ENCODE measurements at places on chromosomes 1 and 21.

- no peak for DNase-seq
These were observed 100.2 kb downstream of the GTF2B start for GRCh38 chr1:88791192-88791591.

- DNase-seq, result no peak
These were observed 320.7 kb downstream of the AJAP1 start for GRCh38 chr1:4974981-4975685.

GRCh38 chr21:14752345-14752909, 206.3 kb upstream of the SAMSN1 start:
- DNase-seq, result no peak

GRCh38 chr1:221035662-221036153, 156.5 kb downstream of the HLX start:
- no peak for DNase-seq

DNA sequence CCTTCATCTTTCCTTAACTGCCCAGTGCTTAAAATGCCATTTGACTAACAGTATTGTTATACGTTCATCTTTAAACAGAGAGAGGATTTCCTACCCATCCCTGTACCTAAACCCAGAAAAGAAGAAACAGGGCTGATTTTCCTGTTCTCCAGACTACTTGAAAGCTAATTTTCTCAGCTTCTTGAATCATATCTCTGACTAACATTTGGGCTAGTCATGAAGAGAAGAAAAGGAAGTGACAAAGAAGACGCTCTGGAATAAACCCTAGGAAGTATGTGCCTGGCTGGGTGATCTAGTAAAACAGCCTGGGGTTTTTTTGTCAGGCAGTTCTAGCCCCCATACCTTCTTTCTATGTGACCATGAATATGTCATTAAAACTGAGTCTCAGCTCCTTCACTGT, 44.8 kb upstream of the SGIP1 start:
- DNase-seq, result no peak

DNA sequence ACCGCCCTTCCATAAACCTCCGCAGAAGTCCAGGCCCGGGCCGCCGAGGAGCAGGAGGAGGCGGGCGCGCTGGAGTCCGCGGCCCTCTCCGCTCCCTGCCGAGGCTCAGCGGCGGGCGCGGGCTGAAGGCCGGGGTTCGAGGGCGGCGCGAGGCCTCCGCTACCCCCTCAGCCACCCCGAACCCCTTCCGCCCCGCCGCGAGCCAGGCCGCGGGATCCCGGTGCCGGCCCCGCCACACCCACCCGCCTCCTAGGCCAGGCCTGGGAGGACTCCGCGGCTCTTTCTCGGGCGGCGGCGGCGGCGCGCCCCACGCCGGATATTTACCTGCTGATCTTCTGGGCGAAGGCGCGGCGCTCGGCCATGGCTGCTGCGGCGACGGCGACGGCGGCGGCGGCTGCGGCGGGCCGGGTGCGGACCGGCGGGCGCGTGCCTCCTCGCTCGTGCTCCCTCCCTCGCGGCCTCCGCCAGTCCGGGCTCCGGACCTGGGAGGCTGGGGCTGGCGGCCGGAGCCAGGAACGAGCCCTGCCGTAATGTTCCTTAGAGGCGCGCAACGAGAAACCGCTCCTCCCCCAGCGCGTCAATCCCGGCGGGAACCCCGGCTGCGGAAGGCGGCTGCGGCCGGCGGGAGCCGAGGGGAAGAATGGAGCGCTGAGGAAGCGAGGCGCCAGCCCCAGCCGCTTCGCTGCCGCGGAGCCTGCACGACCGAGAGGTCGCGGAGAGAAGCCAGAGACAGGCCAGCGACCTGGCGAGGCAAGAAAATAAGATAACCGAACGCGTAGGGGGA, at the start of gene DOCK7:
Gene DOCK7, minus strand, starts transcription at position 484 of the 784 bp plus-strand sequence. Its CDS starts 122 bp downstream, at position 362.
- DNase-seq, result peak; percentile 26

GRCh38 chr1:235019961-235020360, 108.7 kb downstream of the TOMM20 start:
- DNase-seq, result no peak

DNA sequence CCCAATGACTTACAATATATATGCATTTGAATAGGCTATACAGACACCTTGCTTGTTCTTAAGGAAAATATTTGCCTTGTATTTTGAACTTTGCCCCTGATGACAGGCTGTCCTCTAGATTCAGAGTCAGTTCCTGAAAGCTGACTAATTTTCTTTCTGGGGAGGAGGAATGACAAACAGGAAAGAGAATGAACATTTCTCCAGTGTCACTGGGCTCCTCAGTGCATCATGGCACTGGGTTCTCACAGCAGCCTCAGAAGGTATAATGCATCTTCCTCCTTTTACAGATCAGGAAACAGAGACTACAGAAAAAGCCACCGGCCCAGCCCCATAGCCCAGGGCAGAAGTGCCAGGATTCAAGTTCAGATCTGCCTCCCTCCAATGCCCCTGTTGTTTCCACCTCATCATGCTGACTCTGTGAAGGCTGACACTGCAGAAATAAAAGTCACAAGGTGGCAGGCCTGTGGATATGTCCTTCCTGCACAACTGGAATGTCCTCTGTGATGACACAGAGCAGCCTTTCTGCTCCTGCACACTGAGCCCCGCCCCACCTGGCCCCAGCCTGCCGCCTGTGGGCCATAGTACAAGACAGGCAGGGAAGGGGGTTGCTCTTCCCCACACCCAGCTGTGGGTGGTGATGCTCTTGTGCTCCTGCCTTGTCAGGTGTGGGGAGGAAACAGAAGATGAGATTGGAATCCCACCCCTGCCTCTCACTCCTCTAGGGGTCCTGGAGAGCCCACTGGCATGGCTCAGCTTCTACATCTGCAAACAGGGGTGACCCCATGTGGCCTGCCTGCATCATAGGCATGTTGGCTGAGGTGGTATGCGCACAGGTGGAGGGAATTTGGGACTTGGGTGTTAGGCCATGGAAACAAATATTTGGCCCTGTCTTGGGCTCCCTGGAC, 6.4 kb downstream of the TTC22 start:
- DNase-seq, result no peak

DNA sequence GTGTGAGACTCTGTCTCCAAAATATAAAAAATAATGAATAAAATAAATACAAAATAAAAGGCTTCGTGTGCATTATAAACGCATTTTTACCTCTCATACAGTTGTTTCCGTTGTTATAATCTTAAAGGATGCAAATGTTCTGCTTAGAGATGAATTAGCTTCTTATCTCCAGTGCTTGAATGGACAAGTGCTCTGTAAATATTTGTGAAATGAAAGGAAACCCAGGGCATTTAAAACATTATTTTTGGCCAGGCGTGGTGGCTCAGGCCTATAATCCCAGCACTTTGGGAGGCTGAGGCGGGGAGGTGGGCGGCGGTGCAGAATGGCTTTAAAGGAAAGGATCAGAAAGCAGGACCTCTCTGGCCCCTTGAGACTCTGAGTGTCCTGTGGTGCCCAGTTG, 94.5 kb downstream of the HUNK start:
- no peak for DNase-seq

DNA sequence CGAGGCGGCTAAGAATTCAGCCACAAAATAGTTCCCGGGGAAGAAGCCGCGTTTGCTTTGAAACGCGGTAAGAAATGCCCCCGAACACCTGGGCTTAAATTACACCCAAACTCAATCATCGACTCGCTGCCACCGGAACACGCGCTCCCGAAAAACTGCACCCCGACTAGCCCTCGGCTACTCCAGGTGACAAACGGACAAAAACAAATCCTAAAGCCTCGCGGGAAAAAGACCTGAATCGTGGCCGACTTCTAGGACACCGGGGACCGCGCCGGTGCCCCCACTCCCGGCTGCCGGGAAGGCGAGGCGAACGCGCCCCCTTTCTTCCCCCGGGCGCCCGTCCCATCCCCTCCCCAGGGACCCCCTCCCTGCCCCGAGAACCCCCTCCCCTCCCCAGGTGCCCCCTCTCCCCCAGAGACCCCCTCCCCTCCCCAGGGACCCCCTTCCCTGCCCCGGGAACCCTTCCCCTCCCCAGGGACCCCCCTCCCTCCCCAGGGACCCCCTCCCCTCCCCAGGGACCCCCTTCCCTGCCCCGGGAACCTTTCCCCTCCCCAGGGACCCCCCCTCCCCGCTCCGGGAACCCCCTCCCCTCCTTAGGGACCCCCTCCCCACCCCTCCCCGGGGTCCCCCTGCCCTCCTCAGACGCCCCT, 628 bp downstream of the C1orf159 start:
- DNase-seq, result no peak

DNA sequence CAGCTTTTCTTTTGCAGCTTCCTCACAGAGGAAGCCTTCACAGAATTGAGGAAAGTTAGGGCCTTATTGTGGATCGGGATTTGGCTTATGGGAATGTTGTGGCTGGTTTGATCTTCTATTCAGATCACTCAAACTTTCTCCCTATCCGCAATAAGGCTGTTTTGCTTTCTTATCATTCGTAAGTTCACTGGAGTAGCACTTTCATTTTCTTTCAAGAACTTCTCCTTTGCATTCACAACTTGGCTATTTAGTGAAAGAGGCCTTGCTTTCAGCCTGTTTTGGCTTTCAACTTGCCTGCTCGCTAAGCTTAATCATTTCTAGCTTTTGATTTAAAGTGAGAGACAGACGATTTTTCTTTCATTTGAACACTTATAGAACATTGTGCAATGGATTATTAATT, 181.9 kb upstream of the B3GALT2 start:
- no peak for DNase-seq

DNA sequence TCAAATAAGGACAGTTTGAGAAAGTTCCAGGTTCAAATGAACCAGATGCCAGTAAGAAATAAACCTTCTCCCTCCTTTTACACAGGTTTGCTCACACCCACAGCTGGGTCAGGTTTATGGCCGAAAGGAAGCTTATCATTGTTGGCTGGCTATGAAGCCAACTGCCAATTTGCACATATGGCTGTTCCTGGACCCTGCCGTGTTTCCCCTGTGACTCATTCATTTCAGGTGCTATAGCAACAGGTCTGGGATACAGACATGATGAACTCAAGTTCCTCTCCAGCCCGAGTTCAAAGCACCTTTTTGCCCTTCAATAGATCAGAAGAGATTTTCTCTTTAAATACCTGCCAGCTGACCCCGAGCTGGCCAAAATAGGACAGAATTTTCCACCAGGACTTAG, 134.4 kb upstream of the SMYD2 start:
- DNase-seq, result peak; percentile 69

- DNase-seq, result no peak
These were observed 5.8 kb upstream of the RERE start for GRCh38 chr1:8823295-8823664.

DNA sequence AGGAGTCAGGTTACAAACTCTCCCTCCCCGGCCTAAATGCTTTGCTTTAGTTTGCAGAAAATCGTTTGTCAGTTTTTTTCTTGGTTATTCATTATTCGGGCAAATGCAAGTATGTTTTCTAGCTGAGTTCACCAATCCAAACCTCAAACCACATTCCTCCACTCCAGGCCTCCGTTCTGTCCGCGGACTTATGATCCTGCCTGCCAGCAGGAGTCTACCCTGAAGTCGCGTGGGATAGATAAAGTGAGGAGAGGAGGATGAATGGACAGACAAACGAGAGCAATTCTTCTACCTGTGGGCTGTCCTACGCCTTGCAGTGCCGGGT, 1.3 kb downstream of the ADAMTS1 start:
- DNase-seq, result no peak

DNA sequence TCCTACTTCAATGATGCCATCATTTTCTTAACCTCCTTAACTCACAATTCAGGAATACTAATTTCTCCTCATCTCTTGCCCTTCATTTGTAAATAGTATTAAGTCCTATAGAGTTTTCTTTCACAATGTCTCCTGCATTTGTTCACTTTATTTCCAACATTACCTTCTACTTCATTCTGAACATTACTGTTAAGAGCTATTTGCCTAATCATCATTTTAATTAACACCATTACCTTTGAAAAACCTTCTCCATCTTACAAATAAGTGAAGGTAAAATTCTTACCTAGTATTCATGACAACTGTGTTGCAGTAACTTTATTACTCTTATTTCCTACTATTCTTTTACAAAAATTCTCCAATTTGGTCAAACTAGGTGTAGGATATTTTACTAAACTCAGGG, 137.7 kb downstream of the COQ8A start:
- DNase-seq, result no peak

GRCh38 chr1:56927171-56927570, 38.6 kb downstream of the C8B start:
- DNase-seq, result no peak

DNA sequence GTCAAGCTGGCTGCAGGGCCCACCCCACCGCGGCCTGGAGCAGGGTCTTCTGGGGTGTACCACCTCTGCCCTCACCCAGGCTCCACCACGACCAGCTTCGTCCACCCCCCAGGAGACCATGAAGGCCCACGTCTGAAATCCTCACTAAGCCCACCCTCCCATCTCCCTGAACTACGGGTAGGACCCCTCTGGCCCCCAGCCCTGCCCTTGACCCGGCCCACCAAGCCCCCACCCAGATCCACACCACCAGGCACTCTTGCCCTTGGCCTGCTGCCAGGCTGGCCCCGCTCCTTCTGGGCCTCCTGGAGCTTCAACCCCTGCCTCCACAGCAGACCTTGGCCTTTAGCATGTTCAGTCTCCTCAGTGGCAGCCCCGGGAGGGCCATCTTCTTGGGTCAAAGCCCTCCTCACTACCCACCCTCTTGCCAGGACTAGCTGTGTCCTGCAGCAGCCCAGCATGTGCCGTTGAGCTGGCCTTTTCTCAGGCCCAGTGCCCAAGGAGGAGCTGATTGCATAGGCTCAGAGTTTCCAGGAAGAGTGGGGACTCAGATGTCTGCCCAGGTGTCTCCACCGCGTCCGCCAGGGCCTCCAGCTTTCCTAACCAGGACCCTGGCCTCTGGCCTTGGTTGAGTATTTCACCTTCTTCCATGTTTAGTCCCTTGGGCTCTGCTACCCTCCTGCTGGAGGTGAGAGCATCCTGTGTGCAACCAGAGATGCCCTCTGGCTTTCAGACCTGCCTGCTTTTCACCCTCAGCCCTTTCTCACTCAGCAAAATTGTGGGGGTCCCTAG, 17.7 kb upstream of the SAMD11 start:
- no peak for DNase-seq

- no peak for DNase-seq
These were observed 9.8 kb downstream of the UBASH3A start for GRCh38 chr21:42413500-42413899.

GRCh38 chr1:59052166-59052590, 244.7 kb upstream of the FGGY start:
- DNase-seq, result no peak

DNA sequence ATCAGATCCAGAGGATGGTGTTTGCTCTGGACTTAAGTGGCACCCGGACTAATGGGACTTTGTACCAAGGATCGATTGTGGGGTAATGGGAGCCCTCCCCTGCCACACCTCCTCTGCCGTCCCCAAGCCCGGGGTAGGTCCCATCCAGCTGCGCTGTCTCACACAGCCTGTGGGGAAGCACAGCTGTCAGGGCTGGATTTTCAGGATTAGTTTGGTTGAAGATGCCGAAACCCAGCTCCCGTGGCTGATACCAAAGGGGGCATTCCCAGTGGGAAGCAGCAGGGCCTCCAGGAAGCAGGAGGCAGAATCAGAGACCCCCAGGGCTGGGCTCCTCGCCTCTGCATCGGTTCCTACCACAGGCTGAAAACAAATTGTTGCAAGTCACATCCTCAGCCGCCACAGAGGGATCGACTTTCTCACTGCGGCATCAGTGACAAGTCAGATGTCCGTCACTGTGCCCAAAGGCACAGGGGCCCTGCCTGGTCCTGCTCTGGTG, 59.7 kb downstream of the MATN1 start:
- no peak for DNase-seq

- DNase-seq, result no peak
These were observed 2.7 kb downstream of the PDIK1L start for GRCh38 chr1:26114165-26114927.
